ENCODE measurements at places on chromosomes 13 and 19. TPM values are rescaled to one million over a fixed set of nuclear protein-coding genes. Genes with fewer than 3 reads are reported as not detected.

TMIGD2 gene
- not detected for total RNA-seq

SPTBN4 gene
- 161 TPM for total RNA-seq

FGF21 gene
- not detected for total RNA-seq

ARRDC5 gene
- not detected for total RNA-seq

MYO1F gene
- 0.10 TPM for total RNA-seq

PABPC3 gene
- 0.22 TPM for total RNA-seq

Data from glutamatergic neuron (in vitro differentiated cells).